ENCODE measurements at places on chromosomes 13 and 19. TPM values are rescaled to one million over a fixed set of nuclear protein-coding genes. Genes with fewer than 3 reads are reported as not detected.
A peak's percentile ranks its signal among the peaks of the same experiment; 100 is the strongest.

TEX101 gene
- total RNA-seq = not detected

GRCh38 chr13:50585674-50586413, 257.6 kb downstream of the DLEU7 start:
- no peak for DNase-seq

DNA sequence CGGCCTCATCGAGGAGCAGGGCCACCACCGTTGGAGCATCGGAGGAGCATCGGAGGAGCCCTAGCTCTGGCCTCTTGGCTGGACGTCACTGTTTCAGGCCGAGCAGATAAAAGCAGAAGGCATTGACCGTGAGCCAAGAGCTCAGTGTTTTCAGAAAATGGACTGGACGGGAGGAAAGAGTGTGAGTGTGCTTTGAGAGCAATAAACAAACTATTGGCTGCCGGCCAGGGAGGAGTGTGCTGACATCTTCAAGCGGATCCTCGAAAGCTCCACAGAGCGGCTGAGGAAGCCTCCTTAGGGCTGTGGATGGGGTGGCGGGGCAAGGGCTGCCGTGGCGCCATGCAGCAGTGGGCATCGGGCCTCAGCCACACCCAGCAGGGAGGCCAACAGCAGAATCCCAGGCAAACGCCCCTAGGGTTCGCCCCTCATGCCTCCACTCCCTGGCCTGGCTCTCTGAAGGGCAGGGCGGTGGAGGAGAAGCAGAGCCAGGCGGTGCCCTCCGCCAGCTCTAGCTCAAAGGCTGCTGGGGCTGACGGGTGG, 41.8 kb downstream of the IRS2 start:
- peak; percentile 58 for DNase-seq

DNA sequence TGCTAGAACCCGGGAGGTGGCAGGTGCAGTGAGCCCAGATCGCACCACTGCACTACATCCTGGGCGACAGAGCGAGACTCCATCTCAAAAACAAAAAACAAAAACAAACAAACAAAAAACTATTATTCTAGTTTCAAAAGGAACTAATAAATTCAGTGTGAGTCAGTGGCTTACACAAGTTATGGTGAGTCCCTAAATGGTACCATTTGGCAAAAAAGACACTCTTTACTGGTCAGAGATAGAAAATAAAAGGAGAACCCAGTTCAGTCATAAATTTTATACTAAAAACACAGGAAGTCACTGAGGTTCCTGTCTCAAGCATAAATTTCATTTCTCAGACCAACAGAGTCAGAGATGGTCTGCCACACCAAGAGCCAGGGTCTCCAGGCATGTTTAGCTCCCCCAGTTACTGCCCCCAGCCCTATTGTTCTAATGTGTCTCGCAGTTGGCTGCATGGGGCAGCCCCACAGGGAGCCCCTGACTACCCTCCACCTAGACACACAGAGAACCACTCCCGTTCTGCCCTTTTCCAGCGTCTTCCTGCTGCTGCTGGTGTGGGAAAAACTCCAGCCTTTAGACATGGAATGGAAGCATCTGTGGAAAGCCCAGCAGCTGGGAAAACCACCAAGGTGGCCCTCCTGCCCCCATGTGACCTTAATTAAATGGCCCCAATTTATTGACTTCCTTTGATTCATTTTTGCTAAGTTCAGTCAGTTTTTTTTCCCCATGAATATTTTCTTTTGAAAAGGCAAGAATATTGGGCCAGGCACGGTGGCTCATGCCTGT, 12.2 kb downstream of the THSD1 start:
- no peak for DNase-seq

DNA sequence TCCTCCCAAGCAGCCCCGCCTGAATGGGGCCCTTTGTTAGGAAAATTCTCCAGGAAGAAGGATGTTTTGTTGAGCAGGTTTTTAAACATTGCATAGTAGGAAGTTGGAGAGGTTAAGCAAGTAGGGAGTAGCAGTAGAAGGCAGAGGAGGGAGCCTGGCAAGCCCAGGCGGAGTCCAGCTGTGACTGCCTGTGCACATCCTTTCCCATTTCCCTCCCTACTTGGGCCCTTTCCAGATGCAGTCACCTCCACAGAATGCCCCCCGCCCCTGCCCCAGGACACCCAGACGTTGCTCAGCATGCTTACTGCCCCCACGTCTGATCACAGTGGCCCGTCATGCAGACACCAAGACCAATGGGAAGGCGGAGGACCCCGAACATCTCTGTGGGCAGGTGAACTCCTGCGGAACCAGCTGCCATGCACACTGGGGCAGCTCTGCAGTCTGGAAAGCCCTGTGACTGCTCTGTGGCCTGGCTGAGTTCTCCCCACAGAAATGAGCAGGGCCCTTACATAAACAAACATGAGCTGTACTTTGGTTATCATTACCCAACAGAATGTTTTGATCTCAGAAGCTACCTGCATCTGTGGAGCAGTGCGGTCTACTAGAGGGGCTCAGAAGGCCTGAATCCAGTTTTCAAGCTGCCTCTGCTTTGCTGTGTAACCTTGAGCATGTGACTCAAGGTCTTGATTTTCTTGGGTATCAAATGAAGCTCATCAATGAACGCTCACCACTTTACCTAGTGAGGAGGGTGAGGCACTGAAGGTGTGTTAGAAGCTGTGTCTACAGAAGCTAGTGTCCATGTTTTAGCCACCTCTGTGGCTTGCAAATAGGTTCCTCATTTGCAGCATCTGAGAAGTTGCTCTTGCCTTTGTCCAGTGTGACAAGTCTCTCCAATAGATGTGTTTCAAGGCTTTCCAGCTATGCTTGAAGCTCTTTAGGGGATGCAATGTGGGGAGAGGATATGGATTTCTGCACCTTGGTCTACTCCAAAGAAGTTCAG, 84.2 kb downstream of the TNFRSF19 start:
- no peak for DNase-seq

DNA sequence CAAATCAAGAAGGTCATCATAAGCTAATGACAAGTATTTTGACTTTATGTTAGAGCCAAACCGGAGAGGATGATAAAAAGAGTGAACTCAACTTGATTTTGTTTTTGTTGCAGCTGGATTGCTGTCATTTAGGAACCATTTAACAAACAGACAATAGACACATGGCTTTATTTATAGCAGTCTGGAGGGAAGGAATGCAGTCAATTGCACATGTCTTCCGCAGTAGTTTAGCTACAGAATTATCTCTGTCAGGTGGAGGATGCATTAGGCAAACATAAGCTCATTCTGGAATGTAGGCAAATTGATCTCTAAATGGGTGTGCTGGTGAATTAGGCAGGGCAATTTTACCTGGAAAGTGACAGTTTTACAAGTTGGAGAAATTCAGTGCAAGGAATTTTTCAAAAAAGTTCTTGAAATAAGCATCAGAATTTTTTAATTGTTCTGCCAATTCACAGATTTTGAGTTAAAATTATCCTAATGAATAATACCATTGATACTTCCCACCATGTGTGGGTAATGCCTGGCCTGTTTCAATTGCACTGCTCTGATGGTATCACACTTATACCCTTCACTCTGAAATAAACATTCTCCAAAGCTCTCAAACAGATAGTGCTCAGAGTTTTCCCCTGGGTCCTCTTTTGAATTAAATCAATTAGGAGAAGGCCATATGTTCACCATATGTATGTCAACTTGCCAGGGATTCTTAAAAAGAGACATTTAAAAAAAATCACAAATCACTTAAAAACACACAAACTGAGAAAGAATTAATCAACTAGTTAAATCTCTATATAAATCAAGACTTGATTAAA, 318.3 kb downstream of the NDFIP2 start:
- DNase-seq = peak; percentile 46
